ENCODE measurements at places on chromosomes 6 and 20. TPM values are rescaled to one million over a fixed set of nuclear protein-coding genes. Genes with fewer than 3 reads are reported as not detected.
A peak's percentile ranks its signal among the peaks of the same experiment; 100 is the strongest.

Gene RIPPLY2
- total RNA-seq, result not detected

Gene TXLNB
- not detected for total RNA-seq

Gene OTOR
- total RNA-seq, result not detected

Gene OPN5
- total RNA-seq, result not detected

Gene RAET1L
- not detected for total RNA-seq

DNA sequence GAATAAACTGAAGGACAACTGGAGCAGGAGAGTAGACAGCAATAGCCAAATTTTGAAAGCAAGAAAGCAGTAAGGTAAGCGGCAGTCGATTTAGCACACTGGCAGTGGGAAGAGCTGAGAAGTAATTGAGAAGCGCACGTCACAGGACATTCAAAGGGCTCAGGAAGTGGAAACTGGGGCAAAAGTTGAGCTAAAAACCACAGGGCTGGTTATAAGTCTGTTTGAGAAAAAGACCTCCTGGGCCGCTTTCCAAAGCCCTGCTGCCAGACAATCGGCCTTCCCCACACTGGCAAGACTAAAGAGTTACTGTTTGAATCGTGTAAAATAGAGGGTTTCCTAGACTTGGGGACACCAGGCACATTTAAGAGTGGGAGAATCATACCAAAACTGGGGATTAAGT is 161.4 kb downstream of the DNAH8 start:
- DNase-seq, result no peak

DNA sequence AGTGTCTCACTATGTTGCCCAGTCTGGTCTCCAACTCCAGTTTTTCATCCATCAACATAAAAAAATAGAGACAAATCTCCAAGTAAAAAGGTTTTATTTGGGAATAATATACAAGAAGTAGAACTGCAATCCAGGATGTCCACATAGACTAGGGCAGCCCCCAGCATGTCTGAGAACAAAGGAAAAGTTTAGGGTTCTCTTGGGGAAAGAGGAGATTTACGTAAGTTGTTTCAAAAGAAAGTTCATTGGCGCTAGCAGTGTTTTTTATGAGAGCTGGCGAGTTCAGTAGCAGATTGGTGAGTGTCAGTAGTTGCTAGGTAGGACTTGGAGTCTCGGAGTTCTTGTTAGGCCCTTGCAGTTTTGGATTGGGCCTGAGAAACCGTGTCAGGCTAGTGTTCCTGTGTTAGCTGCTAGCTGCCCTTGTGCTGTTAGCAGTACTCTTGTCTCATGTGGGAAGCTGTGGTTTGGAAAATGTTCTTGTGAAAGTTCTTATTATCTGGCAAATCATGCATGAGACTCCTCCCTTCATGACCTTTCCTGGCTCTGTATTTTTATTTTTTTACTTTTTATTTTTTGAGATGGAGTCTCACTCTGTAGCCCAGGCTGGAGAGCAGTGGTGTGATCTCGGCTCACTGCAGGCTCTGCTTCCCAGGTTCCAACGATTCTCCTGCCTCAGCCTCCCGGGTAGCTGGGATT is 24.7 kb downstream of the TTLL9 start:
- peak; percentile 44 for DNase-seq

GRCh38 chr20:362271-363254 is 15.7 kb downstream of the NRSN2 start:
- DNase-seq, result peak; percentile 82

DNA sequence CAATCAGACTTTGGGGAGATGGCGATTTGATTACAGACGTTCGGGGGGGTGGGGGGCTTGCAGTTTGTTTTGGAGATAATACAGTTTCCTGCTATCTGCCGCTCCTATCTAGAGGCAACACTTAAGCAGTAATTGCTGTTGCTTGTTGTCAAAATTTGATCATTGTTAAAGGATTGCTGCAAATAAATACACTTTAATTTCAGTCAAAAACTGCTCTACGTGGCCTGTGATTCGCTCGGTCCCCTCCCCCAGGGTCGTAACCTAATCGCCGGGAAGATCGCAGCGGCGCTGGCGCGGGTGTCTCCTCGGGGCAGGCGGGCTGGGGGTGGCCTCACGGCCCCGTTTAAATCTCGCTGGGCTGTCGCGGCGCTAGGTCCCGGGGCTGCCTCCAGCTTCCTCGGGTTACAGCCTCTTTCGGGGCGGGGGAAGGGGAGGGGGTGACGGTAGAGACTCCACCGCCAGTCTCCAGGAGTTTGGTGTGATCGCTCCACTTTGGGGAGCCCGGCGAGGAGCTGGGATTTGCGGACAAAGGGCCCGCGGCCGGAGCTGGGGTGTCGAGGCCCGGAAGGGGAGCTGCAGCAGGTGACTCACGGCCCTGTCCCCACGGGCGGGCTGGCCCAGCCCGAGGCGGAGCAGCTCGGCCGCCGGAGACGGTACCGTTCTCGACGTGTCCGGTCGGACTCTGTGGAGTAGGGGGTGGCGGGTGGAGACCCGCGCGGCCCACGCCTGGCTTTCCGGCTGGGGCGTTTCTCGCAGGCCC is 4.2 kb downstream of the FOXC1 start:
- DNase-seq, result no peak

- DNase-seq, result no peak
Measured at GRCh38 chr6:113671421-113671820, 185.7 kb upstream of the MARCKS start.

DNA sequence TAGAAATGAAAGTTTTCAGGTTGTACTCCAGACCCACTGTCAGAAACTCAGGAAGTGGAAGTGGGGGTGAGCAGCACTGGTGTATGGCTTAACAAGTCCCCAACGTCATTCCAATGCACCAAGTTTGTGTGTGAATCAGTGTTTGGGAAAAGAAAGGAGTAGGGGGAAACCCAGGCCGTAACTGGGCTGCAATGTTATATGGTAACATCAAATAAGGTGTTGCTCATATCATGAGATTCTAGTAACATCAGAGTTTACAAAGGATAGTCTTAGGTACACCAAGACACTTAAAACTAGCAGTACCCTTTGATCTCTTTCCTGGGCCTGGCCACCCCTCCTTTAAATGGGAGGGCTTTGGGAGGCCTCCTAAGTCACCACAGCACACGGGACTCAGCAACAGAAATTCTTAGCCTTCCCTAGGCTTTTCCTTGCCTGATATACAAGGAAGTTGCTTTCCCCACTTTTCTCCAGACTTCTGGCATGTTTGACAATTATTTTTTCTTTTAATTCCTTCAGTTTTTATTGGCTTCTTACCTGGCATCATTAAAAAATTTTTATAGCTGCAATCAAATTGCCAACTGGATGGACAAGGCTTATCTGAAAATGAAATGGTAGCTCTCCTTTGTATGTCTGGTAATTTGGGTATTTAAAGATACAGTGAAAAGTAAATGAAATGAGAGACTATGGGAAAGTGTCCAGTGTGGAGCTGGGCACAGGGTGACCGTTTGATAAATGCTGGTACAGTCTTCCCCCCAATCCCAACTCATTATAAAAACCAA is 15.1 kb downstream of the E2F3 start:
- no peak for DNase-seq

- no peak for DNase-seq
Measured at GRCh38 chr6:156782691-156783320, 5.6 kb downstream of the ARID1B start.
